ENCODE measurements at places on chromosomes 7 and 10. TPM values are rescaled to one million over a fixed set of nuclear protein-coding genes. Genes with fewer than 3 reads are reported as not detected.

GRCh38 chr10:132096863-132097478, 31.2 kb downstream of the JAKMIP3 start:
- DNase-seq, result no peak

DNA sequence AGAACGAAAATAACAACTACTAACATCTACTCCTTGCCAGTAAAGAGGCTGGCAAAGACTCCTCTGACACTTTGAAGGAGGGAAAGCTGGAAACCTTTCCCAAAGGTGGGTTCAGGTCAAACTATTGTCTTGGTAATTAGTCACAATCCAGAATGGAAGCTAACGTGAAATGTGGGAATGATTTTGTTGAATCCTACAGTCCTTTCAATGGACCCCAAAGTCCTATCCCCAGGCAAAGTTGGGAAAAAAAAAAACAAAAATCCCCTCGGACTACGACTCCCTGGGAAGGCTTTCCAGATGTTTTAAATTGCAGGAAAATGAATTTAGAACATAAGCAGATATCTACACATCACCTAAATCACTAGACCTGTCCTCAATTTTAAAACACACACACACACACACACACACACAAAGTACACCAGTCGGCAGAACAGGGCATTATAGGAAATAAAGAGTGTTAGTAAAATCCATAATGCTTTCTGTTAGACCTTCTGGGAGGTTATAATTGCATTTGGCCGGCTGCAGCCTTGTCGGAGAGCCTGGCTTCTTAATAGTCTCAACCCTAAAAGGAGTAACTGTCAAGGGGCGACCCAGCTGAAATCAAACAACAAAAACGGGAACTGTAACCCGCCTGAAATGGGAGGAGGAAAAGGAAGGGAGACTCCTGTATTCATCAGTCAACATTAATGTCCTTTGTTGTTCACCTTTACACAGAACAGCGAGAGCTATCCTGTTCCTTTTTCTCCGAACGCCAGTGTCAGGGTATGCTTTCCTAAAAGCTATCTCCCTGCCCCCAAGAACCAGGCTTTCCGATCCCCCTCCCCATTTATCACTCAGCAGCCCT, 1.5 kb downstream of the DOCK4 start:
- DNase-seq, result no peak

- no peak for DNase-seq
These were observed 225.6 kb upstream of the IGFBP3 start for GRCh38 chr7:46146454-46147255.

DNA sequence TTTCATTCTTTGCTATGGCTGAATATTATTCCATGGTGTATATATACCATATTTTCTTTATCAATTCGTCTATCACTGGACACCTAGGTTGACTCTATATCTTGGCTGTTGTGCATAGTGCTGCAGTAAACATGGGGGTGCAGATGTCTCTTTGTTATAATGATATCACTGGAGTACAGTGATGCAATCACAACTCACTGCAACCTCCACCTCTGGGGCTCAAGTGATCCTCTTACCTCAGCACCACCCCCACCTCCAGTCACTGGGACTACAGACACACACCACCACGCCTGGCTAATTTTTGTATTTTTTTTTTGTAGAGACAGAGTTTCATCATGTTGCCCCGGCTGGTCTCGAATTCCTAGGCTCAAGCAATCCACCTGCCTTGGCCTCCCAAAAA, 15.6 kb downstream of the KLHL7 start:
- no peak for DNase-seq

GRCh38 chr7:69129524-69129923, 468.8 kb upstream of the AUTS2 start:
- DNase-seq, result no peak

- DNase-seq, result no peak
These were observed 8.8 kb upstream of the FGL2 start for GRCh38 chr7:77208416-77208815.

GRCh38 chr7:80869106-80869784, 49.6 kb downstream of the SEMA3C start:
- DNase-seq, result no peak

HOXA4 gene
- total RNA-seq, result not detected

- no peak for DNase-seq
These were observed 266.9 kb upstream of the SHH start for GRCh38 chr7:156079156-156079555.

- DNase-seq, result peak; percentile 80
These were observed at the start of gene ZKSCAN1 for GRCh38 chr7:100015232-100016214. TSS of gene ZKSCAN1 (plus strand) at chr7:100015596. CDS start at chr7:100023507, 7,911 bp downstream.

- no peak for DNase-seq
These were observed 1.0 kb upstream of the LRRN3 start for GRCh38 chr7:111089822-111090426.

DNA sequence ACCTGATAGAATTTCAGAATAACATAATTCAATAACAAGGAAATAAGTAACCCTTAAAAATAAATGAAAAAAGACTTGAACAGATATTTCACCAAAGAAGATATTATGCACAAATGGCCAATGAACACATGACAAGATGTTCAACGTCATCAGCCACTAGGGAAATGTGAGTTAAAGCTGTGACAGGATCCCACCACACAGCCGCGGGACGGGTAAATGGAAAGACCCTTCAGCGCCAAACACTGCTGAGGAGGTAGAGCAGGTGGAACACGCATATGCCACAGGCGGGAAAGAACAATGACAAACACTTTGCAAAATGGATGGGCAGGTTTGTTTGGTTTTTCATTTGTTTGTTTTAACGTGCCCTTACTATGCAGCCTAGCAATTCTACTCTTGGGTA, 86.1 kb upstream of the RNF32 start:
- no peak for DNase-seq

CPN1 gene
- not detected for total RNA-seq

ADRB1 gene
- total RNA-seq, result 0.48 TPM

DNA sequence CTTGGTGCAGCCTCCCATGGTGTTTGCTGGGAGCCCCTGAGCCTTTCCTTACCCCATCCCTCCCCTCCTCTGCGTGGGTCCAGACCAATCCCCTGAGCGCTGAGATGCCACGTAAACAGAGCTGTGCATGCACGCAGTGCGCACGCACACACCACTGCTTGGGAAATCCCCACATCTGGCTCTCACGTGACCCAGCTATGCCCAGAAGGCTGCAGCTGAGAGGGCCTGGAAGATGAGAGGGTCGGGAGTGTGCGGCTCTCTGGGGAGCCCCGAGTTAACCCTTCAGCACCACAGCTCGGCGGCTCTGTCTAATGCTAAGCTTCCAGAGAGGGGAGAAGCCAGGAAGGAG, 177.2 kb downstream of the SH3PXD2A start:
- DNase-seq, result no peak

GHRHR gene
- total RNA-seq, result not detected
